GM20000 (cell line): ENCODE measurements at places on chromosomes 1 and 21.
A peak's percentile ranks its signal among the peaks of the same experiment; 100 is the strongest.

DNA sequence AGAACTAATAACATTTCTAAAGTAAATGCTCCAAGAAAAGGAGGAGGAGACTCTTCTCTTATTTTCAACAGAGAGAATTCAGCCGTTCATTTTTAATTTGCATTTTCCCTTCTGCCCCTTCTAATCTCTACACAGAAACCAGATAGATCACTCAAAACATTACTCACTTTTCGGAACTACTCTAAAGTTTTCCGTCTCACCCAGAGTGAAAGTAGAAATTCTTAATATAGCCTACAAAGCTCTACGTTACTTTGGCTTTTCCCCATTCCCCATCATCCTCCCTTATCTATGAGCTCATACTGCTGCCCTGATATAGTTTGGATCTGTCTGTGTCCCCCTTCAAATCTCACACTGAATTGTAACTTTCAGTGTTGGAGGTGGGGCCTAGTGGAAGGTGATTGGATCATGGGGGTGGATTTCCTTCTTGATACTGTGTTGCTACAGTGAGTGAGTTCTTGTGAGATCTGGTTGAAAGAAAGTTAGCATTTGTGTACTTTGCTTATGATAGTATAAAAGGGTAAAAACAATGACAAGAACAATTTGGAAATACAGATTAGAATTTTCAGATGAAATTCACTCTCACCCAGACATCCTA is 188.2 kb downstream of the AMY1C start:
- DNase-seq = peak; percentile 20

GRCh38 chr21:41673596-41674335 is 93.1 kb downstream of the RIPK4 start:
- DNase-seq = no peak

- DNase-seq = no peak
These were observed 21.8 kb upstream of the GORAB start for GRCh38 chr1:170510163-170510562.

DNA sequence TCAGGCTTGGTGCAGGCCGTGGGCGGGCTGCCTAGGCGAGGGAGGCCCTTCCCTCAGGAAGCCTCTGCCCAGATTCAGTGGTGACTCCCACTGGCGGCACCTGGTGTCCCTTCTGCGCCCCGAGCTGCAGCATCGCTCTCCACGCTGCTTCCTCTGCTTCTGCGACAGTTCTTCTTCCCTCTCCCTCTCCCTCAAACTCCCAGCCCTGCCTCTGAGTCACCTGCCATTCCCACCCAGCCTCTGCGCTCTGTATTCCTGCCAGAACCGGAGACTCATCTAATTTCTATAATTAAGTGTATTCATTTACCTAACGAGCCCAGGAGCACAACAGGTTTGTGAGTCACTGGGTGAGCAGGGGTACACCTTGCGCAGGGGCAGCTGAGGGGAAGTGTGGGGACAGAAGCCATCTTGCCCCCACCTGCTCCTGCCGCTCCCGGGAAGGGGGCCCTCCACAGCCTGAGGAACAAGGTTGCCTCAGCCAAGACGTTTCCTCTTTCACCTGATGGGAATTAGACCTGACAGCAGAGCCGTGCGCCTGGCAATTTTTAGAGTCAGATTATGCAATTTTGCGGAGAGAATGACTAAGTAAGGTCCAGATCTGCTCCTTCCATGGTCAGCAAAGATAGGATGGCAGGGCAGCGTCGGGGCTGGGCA is 19.4 kb downstream of the KCNC4 start:
- no peak for DNase-seq

GRCh38 chr1:25028907-25029599 is 99.0 kb upstream of the RUNX3 start:
- DNase-seq = no peak

GRCh38 chr1:233107130-233107660 is 156.8 kb downstream of the NTPCR start:
- no peak for DNase-seq

GRCh38 chr1:22507587-22507986 is 55.7 kb upstream of the EPHA8 start:
- no peak for DNase-seq

- DNase-seq = no peak
These were observed 37.2 kb upstream of the IPO9 start for GRCh38 chr1:201791779-201792173.

DNA sequence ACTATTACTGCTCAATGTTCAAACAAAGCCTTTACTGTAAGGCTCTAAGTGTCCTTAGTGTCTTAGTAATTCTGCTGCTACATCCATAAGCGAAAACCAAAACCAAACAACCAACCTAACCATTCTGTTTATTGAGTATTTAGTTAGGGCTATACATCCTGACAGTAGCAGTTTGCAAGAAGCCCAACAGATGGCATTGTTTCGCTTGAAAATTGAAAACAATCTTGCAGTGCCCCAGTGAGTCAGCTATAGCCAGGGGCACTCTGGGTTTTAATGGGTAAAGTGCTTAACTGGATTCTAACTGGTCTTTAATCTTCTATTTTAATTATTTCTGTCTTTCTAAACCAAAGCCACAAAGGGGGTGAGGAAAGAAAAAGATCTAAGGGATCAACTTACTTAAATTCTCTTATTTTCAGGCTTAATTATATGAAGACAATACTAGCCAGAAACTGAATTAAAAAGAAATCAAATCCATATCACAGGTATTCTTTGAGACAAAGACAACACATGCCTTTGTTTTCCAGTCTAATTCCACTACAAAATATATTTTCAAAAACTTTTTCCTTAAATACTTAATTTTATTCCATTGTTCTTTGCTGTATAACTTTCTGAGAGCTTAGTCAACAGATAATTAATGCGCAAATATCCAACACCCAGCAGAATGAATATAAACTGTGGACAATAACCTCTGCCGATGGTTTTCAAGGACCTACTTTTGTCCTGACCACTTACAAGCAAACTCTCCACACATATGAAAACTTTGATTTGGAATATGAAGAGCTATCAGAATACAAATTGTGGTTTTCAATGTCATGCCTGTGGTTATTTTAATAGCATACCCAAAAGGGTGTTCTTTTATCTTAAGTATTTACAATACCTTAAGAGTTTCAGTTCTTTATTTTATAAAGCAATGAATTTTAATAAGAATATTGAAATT is 15.2 kb downstream of the POGZ start:
- peak; percentile 67 for DNase-seq

DNA sequence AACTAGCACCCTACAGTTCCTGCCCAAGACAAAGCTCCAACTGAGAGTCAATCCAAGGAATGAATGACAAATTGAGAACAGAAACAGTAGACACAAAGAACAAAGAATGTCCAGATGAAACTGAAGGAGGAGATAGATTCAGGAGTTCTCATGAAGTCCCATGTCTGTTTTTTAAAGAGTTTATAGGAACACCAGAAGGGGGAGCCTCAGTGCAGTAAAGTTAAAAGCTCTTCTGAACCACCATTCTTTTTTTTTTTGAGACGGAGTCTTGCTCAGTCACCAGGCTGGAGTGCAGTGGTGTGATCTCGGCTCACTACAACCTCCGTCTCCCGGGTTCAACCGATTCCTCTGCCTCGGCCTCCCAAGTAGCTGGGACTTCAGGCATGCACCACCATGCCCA is 323.6 kb downstream of the MRPL39 start:
- peak; percentile 24 for DNase-seq
